Anterior cingulate cortex (tissue), 58 donors: ENCODE measurements at places on chromosomes 7 and 10.

GRCh38 chr7:28192786-28193585 lies 12.4 kb upstream of the JAZF1 start:
- DNase-seq: no peak

- DNase-seq: no peak
These were observed 181.0 kb upstream of the RHOBTB1 start for GRCh38 chr10:61124756-61125530.

DNA sequence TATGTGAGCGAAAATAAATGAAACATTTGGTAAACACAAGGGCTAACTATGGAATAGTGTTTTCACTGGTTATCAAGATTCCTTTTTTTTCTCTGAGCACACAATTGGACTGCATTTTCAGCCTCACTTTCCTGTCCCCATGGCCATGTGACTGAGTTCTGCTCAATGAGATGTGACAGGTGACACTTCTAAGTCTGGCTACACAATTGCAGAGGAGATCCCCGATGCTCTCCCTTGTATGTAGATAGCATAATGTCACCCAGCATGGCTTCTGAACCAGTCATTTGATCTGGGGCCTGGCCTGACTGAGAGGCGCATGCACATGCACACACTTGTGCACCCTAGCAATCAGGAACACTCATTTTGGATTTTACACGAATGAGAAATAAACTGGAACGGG lies 581.8 kb downstream of the GRID1 start:
- no peak for DNase-seq

- DNase-seq: no peak
These were observed 473.7 kb downstream of the SUGCT start for GRCh38 chr7:40608321-40609075.

DNA sequence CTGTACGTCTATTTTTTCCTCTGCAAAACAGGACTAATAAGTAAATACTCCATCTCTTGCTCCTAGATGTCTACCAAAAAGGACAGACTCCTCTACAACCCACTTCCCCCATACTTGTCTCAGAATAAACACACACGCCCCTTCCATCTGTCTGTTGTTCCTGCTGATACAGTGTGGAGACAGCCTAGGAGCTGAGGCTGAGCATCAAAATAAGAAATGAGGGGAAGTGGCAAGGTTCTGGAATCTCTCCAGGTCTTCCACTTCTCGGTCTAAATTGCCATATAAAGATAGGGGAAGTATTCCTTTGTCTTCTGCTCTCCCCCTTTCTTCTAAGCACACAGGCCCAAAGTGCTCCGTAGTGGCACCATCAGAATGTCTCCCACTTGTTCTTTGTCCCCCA lies 30.8 kb upstream of the VSIR start:
- no peak for DNase-seq

DNA sequence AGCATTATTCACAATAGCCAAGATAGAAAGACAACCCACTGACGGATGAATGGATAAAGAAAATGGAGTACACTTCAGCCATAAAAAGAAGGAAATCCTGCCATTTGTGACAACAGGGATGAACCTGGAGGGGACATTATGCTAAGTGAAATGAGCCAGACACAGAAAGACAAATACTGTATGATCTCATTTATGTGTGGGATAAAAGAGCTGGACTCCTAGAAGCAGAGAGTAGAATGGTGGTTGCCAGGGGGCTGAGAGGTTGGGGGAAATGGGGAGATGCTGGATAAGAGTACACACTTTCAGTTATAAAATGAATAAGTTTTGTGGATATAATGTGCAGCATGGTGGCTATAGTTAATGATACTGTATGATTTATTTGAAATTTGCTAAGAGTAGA lies 124.4 kb downstream of the SEC23IP start:
- DNase-seq: no peak

GRCh38 chr7:46292741-46293140 lies 371.7 kb upstream of the IGFBP3 start:
- no peak for DNase-seq

DNA sequence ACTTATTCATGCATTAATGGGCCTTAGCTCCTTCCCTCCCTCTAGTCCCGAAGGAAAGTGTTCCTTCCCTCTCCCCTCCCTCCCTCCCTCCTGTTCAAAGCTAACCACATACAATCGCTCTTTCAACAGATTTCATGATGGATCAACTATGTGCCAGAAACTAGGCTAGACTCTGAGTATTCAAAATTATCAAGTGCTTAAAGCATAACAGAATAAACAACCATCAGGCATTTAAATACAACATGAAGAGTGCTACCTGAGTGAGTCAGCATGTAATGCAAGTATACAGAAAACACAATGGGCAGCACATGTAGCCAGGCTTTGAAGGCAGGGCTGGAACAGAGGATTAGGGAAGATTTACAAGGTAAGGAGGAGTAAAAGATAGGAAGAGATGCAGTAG lies 11.3 kb downstream of the CHCHD3 start:
- no peak for DNase-seq

DNA sequence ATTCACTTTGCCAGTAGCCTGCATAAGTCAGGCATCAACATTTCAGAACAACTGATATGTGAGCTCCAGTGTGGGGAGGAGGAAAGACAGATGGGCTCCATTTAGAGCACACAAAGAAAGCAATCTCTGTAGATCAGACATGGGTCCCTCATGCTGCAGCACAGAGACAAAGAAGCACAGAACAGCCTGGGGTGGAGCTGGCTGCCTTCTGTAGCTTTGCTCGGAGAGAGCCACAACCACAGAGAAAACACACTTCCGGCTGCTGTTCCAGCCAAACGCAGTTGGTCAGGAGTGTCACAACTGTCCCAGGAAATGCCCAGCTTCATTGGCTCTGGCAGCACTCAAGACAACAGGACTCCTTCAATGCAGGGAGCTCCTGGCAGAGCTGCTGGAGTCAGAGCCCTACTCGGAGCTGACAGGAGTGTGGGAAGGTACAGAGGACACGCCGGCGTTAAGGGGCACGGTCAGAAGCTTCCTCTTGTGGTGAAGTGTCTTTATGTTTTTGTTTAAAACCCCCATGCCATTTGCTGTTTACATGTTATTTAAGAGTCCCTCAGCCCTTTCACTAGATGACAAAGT lies 494.4 kb downstream of the TCERG1L start:
- DNase-seq: no peak

- no peak for DNase-seq
These were observed 225.8 kb upstream of the KLF14 start for GRCh38 chr7:130959743-130960207.

GRCh38 chr7:116710764-116711452 lies 38.9 kb downstream of the MET start:
- DNase-seq: no peak

- DNase-seq: no peak
These were observed 36.8 kb downstream of the CHST3 start for GRCh38 chr10:72001033-72001395.

- no peak for DNase-seq
These were observed 12.6 kb upstream of the YWHAG start for GRCh38 chr7:76371396-76371795.

DNA sequence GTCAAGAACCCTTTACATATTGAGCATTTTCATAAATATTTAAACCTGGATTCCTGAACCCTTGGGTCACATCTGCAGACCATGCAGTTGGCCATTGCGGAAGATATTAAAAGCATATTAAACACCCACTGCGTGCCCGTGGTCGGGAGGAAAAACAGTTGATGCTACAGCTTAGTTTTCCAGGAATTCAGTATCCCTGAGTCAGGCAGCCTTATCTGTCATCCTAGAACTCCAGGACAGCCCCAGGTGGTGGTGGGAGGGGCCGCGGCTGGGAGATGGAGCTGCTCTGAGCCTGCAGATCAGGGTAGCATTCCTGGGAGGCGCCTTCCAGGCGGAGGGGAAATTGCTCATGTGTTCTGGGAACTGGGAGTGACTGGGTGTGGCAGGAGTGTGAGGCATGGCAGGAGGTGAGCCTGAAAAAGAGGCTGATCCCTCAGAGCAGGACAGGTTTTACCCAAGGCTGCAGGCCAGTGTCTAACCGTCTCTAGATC lies 222.9 kb upstream of the SH2B2 start:
- DNase-seq: no peak
